ENCODE measurements at places on chromosomes 3 and 15. TPM values are rescaled to one million over a fixed set of nuclear protein-coding genes. Genes with fewer than 3 reads are reported as not detected.

Gene EPHA6
- 9.0 TPM for total RNA-seq

Gene CRYBG3
- total RNA-seq = 89.5 TPM

Gene SLC6A20
- total RNA-seq = not detected

Gene CCDC39
- not detected for total RNA-seq

Gene COL6A6
- total RNA-seq = 0.25 TPM

Gene THPO
- total RNA-seq = 1.6 TPM

Gene SH2D7
- not detected for total RNA-seq

Gene ZIC1
- total RNA-seq = not detected

Gene CD80
- total RNA-seq = not detected

Gene KCNAB1
- total RNA-seq = 16.5 TPM

Gene MBD4
- 21.3 TPM for total RNA-seq
